ENCODE measurements at places on chromosomes 2 and 18.

DNA sequence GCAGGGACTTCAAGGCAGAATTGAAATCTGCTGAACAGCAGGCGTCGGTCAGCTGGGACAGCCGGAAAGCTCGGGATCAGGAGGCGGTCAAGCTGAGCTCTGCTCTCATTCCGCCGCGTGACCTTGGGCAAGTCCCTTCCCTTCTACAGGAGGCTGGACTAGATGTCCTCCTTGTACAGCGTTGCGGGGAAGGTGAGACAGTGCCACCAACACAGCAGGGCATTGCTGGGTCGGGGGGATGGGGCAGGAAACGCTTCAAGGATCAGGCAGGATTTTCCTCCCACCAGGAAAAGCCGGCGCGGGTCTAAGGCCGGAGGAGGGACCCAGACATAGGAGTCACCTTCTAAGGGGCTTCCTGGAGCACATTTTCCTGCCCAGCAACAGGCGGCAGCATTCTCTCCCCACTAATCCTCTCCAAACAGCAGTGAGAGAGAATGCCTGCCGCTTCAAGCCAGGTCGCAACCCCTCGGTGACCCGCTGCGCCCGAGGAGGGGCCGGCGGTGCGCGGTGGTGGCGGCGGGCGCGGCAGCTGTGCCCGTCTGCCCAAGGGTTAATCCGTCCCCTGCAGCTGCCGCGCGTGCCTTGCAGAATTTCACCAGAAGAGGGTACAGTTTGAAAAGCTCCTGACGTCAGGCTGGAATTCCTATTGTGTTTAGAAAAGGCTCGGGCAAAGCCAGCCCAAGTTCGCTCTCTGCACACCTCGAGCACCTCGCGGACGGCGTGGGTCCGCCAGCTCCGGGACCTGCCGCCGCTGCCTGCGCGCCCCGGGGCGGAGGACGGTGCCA, at the start of gene KCNF1:
Gene KCNF1 (plus strand): TSS at position 644 of the 785 bp plus-strand sequence. CDS start 493 bp downstream, outside the sequence.
- DNase-seq, result no peak

DNA sequence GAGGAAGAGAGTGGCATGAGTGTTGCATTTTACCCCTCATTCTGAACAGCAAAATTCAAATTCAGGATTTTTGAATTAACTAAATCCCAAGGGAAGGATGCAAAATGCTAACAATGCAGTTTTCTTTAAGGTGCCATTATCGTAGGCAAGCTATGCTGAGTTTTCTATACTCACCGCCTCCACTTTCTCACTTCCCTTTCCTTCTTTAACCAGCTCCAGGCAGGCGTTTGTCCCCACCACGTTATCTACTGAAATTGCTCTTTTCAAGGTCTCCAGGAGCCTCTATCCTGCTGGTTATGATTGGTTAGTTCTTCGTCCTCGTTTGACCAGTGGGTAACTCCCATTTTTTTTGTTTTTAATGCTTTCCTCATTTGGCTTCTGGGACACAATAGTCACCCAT, 1.8 kb upstream of the CPO start:
- DNase-seq, result no peak

DNA sequence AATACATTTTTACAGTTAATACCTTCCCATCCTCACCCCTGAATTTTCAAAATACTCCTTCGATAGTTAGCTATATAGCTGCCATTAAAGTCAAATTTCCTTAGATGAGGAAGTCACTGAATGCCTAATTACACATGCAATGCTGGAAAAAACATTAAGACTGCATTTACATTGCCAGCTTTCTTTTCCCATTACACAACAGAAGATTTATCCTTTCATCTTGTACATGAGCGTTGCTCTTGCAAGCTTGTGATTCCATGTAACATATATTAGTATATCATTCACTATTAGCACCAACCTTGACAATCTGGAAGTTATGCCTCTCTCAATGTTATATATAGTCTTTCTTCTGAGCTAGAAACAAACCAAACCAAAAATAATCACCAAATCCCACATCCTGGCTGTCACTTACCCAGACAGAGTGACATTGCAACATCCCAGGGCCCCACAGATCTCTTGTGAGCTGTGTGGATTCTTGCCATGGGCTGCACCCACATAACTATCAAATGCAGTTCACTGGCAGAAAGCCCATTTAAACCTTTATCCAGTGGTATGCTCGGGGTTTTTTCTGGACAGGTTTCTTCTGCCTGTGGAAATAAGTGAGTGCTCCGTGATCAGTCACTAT, 79.2 kb upstream of the PAPOLG start:
- no peak for DNase-seq

GRCh38 chr2:142596334-142597088, 281.0 kb upstream of the KYNU start:
- no peak for DNase-seq

DNA sequence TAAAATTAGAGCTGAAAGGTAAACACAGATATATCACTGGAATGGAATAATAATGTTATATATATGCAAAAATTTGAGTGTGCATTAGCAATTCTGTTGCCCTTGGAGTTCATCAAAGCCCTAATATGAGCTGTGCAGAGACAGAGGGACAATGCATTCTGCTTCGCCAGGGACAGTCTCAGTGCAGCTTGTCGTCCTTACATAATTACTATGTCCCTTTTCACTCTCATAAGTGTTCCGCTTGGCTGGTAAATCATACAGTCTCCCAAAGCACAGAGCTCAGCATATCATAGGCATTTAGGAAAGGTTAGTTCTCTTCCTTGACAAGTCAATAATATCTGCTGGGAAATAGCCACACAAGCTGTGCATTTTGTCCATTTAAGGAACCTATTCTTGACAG, 30.7 kb downstream of the MAPK4 start:
- no peak for DNase-seq

DNA sequence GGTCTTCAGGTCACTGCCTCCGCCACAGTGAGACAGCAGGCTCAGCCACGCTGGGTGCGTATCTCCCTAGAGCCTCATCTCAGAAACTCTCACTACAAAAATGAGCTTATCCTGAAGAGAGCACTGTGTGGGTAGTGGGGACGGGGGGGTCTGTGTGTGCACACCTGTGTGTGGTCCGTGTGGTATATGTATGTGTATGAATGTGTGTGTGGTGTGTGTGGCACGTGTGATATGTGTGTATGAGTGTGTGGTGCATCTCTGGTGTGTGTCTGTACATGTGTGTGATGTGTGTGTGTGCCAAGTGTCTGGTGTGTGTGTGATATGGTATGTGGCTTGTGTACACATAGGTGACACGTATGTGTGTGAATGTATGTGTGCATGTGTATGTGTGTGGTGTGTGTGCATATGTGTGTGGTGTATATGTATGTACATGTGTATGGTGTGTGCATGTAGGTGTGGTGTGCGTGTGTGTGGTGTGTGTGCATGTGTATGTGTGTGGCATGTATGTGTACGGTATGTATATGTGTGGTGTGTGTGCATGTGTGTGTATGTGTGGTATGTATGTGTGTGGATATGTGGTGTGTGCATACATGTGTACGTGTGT, 332.2 kb downstream of the EIPR1 start:
- DNase-seq, result no peak

DNA sequence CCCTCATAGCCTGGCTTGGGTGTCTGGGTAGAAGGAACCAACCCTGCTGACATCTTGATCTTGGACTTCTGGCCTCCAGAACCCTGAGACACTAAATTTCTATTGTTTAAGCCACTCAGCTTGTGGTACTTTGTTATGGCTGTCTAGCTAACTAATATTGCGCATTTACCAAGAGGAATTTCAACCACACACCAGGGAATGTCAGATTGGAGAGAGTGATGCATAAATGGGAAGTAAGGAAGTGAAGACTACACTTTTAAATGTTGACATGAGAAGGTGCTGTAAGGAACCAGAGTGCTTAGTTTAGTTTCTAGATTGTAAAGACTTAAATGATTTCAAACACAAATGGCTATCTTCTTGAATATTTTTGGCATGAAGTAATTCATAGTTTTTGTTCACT, 98.9 kb upstream of the ITGB6 start:
- no peak for DNase-seq

GRCh38 chr2:45943219-45944044, 292.0 kb downstream of the PRKCE start:
- DNase-seq, result no peak

GRCh38 chr2:29113891-29114321, 1.3 kb upstream of the CLIP4 start:
- no peak for DNase-seq

GRCh38 chr2:103233691-103234090, 471.9 kb downstream of the TMEM182 start:
- no peak for DNase-seq

DNA sequence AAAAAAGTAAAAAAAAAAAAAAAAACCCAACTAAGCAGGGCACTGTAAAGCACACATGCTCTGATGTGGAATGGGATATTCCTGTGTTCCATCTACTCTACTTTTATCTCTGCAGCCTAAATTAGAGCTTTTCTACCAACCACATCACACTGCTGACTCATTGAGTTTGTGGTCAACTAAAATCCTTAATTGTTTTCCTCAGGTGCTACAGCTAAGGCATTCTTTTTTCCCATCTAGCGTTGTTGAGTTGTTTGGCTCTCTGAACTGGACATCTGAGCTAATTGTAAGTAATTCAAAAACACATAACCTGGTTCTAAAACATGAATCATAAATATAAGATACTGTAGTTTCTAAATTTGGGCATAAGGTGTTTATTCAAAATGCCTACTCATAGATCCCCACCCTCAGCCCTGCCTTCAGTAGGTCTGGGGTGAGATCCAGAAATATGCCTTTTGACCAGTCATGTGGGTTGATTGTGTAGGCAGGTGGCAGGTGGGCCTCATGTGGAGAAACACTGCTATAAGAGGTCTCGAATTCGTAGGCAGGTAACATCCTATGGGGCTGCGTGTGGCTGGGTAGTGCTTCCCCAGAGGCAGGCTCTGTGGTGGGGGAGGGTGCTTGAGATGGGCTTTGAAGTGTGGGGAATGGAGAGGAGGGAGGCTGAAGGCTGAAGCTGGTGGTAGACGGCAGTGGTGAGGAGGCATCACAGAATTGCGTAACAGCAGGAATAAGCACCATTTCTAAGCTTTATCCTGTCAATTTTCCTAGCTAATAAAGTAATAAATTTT, 27.2 kb downstream of the ANKRD29 start:
- no peak for DNase-seq

GRCh38 chr2:185668710-185669109, 69.9 kb upstream of the FSIP2 start:
- DNase-seq, result no peak

- no peak for DNase-seq
Observed at GRCh38 chr2:127575941-127576432, 40.5 kb downstream of the MYO7B start.

DNA sequence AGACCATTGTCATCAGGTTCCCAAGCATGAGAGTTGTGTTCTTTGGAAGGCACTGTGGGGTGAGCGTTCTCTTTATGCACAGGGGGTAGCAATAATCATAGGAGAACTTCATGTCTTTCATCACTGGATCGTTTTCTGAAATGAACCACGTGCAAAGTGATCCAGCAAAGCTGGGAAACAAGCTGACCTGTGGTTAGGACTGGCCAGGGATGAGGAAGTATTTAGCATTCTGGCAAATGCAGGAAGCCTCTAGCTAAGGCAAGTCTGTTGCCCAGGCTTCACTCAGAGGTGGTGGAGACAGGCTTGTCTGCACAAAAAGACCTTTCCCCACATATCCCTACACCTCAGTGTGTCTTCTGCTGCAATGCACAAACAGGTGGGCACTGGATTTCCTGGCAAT, 58.6 kb downstream of the MMADHC start:
- DNase-seq, result no peak

GRCh38 chr2:176152350-176153181, 1.2 kb downstream of the HOXD4 start:
- no peak for DNase-seq
